ENCODE measurements at places on chromosomes 3 and 15.

GRCh38 chr3:10366651-10367101, 45.8 kb upstream of the SEC13 start:
- no peak for DNase-seq

DNA sequence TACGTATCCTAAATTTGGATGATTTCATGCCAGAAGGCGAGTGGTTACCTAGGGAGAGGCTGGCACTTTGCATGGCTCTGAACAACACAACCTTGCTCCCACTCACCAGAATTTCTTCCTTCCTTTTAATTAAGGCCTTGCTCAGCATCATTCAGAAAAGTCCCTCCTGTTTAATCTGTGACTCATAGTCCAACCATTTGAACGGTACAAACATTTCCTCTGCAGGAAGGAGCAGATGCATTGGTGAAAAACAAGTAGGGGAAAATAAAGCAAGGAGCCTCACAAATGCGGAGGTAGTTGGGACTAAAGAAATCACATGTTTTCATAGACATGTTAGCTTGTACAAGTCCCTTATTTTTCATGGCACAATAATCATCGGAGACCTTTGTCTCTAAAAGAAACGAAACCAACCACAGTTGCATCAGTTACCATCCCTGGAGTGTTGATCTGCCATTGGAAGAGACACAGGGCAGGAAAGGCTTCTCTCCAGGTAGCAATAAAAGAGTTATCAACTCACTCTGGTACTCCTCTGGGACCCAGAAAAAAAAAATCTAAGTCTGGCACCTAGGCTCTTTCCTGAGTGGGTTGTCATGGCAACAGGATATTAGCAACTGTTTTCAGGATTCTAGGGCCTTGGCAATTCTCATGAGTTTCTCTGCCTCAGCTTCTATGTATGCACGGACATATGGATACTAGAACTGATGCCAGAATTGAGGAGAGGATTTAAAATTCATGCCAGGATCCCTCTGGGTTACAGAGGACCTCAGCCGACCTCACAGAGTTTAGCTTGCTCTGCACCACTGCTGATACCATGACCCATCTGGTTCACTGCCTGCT, 255.4 kb upstream of the ARPP21 start:
- DNase-seq = no peak

DNA sequence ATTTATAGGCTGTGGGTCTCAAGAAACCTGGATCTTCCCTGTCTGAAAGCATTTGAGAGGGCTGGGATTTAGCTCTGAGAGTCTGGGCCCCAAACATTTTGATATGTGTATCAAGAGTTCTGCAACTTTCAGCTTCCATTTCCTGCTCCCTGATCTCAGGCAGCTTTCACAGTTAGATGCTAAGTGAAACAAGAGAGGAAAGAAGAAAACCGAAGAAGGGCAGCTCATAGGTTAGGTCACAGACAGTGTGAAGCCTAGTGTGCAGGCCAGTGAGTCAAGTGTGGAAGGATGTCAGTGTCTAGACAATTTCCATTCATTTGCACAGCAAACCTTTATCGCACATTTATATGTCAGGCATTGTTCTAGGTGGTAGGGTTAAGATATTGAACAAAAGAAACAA, 173.6 kb upstream of the PROK2 start:
- no peak for DNase-seq

- DNase-seq = no peak
These were observed 228.8 kb upstream of the PEX5L start for GRCh38 chr3:180265551-180265950.

- no peak for DNase-seq
These were observed 195.0 kb upstream of the EPHA3 start for GRCh38 chr3:88912294-88912877.

GRCh38 chr15:35349916-35350315, 196.0 kb downstream of the DPH6 start:
- no peak for DNase-seq

DNA sequence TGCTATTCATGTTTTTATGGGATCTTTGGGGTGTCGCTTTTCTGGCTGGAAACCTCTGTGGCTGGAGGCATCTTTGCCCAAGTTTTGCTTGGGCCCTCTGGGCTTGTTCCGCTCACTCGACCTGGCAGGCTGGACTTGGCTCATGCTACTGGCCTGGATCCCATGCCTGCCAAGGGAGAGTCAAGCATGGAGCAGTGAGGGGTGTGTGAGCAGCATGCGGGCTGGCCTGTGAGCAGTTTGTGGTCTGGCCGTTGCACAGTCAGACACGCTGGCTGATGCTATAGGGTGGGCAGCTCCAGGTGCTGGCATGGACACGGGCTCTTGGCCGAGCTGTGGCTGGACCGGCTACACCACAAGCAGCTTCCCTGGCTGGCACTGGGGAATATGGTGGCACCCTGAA, 491.1 kb downstream of the AGBL1 start:
- no peak for DNase-seq

GRCh38 chr3:57735405-57735804, 20.7 kb upstream of the SLMAP start:
- no peak for DNase-seq

GRCh38 chr3:8607234-8608040, 37.2 kb downstream of the SSUH2 start:
- no peak for DNase-seq

DNA sequence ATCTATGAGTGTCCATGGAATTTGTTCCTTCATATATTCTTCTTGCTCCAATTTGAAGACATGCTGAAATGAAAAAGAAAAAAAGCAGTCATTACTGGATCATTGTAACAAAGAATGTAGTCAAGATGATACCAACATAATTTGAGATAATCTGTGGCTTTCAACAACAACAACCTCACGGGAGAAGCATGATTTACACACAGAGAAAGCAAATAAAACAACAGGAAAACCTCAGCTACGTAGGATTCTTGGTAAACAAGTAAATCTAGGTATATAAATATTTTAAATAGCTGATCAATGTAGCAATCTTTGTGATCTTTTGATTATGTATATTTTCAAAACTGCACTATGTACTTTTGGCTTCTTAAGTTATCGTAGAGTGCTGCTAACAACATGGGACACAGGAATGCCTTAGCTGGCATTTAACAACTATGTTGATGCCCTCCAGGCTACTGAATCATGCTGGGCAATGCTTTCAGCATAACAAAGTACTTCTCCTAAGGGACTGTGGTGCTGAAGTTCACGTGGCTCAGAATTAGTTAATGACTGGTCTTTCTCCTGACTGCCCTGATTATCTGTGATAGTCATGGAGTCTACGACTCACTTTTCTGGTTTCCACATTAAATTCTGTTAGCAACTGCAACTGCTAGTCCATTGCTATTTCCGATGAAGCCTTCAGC, 96.5 kb upstream of the MYO5C start:
- DNase-seq = no peak

GRCh38 chr3:186966406-186966805, 36.1 kb downstream of the ST6GAL1 start:
- DNase-seq = no peak

DNA sequence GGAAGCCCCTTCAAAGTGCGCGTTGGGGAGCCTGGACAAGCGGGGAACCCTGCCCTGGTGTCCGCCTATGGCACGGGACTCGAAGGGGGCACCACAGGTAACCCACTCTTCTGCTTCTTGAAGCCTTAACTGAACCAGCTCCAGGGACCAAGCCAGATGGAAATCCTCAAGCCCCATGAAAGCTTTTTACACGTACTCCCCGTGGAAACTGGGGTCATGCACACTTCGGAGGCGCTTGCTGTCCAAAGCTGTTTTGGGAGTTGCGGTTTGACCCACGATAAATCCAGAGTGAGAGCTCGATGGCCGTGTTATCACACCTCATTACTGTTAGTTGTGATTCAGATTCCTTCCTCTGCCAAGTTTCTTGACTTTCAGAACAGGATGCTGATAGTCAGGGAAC, 47.5 kb downstream of the DNASE1L3 start:
- DNase-seq = no peak

GRCh38 chr3:156601497-156601896, 46.6 kb upstream of the SSR3 start:
- no peak for DNase-seq

DNA sequence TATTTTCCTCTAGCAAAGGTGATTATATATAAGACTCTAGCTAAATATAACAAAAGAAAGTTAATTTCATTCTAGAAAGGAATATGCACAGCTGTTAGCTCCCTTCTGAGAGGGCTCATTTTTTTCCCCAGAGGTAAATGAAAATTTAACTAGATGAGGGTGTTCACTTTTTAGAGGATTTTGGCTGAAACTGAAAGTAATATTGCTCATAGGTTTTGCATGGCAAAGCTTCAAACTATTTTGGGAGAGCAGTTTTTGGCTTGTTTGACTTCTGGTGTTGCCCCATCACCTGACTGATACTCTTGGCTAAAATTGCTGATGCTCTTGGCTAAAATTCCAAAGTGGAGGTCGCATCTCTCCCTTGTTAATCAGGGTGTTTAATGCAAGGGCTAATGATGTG, 311.9 kb downstream of the EDEM1 start:
- DNase-seq = no peak

GRCh38 chr3:14802381-14802731, 16.4 kb upstream of the FGD5 start:
- no peak for DNase-seq

DNA sequence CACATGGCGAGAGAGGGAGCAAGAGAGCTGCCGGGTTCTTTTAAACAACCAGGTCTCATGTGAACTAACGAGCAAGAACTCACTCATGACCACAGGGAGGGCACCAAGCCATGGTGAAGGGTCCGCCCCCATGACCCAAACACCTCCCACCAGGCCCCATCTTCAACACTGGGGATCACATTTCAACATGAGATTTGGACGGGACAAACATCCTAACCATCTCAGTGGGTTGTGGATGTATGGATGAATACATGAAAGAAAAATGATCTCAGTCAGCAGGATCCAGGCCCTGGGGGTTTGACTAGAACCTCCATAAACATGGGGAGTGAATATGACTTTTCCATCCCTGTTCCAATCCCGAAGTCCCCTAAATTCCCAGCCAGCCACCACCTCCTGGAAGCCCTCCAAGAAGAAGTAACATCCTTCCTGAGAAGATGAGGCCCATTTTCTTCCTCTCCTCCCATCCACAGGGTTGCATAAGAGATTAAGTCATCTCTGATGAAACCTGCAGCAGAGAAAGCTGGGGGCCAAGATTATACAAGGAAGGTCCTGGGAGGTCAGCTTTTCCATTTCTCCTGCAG, 9.5 kb downstream of the CAV3 start:
- DNase-seq = no peak

- DNase-seq = no peak
These were observed 478.0 kb upstream of the ARRDC4 start for GRCh38 chr15:97482521-97482920.

- DNase-seq = no peak
These were observed 21.6 kb upstream of the PLXNA1 start for GRCh38 chr3:126961191-126961790.

DNA sequence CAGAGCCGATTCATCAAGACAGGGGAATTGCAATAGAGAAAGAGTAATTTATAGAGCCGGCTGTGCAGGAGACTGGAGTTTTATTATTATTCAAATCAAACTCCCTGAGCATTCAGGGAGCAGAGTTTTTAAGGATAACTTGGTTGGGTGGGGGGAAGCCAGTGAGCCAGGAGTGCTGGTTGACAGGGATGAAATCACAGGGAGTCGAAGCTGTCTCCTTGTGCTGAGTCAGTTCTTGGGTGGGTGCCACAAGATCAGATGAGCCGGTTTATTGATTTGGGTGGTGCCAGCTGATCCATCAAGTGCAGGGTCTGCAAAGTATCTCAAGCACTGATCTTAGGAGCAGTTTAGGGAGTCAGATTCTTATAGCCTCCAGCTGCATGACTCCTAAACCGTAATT, 95.4 kb upstream of the CCDC80 start:
- no peak for DNase-seq

DNA sequence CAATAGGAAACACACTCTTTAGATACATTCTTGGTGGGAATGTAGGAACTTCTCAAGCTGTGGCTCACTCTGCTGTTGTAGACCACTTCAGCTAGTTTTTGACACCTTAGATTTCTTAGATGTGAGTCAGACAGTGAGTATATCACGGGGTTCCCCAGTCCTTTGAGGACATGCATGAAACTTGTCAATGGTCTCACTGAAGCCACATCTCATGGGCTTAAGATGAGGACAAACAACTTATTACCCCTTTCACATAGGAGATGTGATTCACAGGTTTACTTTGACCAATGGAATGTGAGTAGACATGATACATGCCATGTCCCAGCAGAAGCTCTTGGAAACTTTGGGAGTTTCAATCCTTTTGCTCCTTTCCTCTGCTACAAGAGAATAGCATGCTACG, 325.5 kb downstream of the CHST2 start:
- DNase-seq = no peak

DNA sequence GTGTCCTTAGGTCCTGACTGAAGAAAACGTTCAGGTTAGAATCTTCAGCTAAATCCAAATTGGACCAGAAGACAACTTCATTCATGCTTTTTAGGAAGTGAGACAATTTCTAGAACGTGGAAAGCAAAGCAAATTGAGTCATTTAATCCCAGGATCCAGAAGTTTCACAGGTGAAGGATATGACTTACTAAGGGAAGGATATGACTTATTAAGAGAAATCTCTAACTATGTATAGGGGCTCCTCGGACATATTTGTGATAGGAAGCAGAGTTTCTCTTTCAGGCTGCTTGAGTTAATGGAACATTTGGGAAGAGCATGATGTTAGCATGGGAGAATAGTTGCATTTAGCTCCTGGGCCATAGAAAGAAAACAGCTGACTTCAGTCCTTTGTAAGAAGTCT, 16.1 kb upstream of the PLOD2 start:
- no peak for DNase-seq

GRCh38 chr15:51117270-51117669, 22.6 kb upstream of the TNFAIP8L3 start:
- DNase-seq = no peak

DNA sequence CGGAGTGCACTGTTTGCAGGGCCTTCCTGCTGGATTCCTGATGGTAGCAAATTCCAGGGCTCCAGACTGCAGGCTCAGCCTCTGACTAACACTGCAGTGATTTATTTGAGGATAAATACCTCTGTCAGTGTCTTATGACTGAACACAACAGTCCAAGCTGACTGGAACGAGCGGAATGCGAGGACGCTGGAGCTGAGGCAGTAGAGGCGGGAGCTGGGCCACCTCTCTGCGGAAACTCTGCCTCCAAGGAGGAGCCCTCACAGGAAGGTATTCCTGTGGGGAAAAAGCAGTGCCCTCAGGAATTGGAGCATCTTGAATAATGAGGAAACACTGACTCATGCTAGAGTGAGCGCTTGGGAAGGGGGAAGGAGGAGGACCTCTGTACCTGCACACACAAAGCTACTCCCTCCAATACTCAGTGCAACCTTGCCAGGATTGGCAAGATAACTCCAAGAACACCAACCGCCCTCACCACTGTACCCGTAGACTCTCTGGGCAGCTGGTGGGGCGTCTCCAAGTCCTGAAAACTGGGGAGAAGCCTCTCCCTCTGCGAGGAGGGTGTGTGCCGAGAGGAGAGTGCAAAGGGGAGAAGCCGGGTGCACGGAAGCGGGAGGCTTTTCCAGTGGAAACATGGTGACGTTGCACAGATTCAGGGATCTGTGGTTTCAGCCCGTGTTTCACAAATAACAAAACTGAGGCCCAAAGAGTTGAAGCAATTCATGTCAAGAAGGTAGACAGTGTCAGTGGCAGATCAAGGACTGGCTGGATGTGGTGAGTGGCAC, 43.0 kb downstream of the VGLL4 start:
- DNase-seq = no peak

- DNase-seq = no peak
These were observed 364.5 kb upstream of the EPHA3 start for GRCh38 chr3:88742674-88743507.

GRCh38 chr3:157027861-157028745, 131.8 kb downstream of the CCNL1 start:
- no peak for DNase-seq
